ENCODE measurements at places on chromosomes 12 and 14.
A peak's percentile ranks its signal among the peaks of the same experiment; 100 is the strongest.

GRCh38 chr12:119613319-119613936 lies 19.9 kb downstream of the TMEM233 start:
- peak; percentile 59 for DNase-seq

GRCh38 chr14:53652068-53652467 lies 304.6 kb downstream of the BMP4 start:
- no peak for DNase-seq

GRCh38 chr14:64760146-64760755 lies 56.0 kb downstream of the PLEKHG3 start:
- no peak for DNase-seq

DNA sequence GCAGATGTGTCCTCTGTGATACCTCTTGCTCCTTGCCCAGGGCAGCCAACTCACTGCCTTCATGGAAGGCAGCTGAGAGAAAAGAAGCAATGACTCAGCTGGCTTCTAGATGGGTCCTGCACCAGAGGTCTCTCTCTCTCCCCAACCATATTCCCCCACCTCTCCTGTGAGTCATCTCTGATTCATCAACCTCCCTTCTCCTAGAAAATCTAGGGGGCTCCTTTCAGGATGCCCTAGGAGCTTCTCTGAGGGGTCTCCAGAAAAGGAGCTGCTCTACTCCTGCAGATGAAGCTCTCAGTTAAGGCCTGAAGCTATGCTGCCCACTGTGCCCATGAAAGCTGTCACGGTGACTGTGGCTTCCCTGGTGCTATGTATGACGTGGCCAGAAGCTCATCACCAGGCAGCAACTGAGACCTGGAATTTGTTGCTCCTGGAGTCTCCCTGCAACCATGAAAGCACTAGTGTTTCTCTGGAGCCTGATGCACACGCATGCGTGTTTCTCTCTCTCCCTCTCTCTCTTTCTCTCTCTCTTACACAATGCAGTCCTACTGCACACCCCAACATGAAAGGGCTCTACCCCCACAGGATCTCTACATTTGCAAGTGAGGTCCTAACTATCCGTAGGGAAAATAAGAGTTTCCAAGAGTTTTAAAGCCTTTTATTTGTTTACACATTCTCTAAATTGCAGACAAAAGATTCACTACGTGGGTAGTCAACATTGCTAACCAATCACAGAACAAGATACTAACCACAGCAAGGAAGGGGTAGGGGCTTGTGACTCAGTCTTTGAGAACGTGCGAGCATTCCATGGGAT lies 285.3 kb downstream of the DPF3 start:
- DNase-seq = no peak

GRCh38 chr14:64117671-64118402 lies 176.3 kb downstream of the ESR2 start:
- DNase-seq = no peak

- DNase-seq = no peak
Observed at GRCh38 chr12:98227162-98227561, 288.2 kb upstream of the TMPO start.

- no peak for DNase-seq
Observed at GRCh38 chr14:56953884-56954283, 143.6 kb upstream of the OTX2 start.

Measured in NCI-H187 treated with DMSO at 0.1 percent for 48 hours (cell line).